ENCODE measurements at places on chromosomes 2 and 18. TPM values are rescaled to one million over a fixed set of nuclear protein-coding genes. Genes with fewer than 3 reads are reported as not detected.

Gene TNFRSF11A
- 0.08 TPM for total RNA-seq

Gene ARHGAP25
- 0.36 TPM for total RNA-seq

Gene REG3A
- total RNA-seq, result not detected

Gene SLC5A7
- total RNA-seq, result not detected

Gene SLC4A5
- total RNA-seq, result 0.45 TPM

Gene SPC25
- not detected for total RNA-seq

Gene UGT1A1
- not detected for total RNA-seq

Gene ZEB2
- 129 TPM for total RNA-seq

Gene KLHL29
- total RNA-seq, result 2.9 TPM

Gene EFR3B
- 1.1 TPM for total RNA-seq

Gene BBS5
- total RNA-seq, result 7.3 TPM

Gene PNPT1
- 27.0 TPM for total RNA-seq

Gene BOLL
- not detected for total RNA-seq

Gene LIPG
- 3.2 TPM for total RNA-seq

Gene FER1L5
- 0.98 TPM for total RNA-seq

Gene MRPL33
- total RNA-seq, result 109 TPM

Gene EPB41L3
- 28.0 TPM for total RNA-seq

Gene LRRTM1
- total RNA-seq, result not detected

Gene SERPINB4
- not detected for total RNA-seq

Gene BMP10
- not detected for total RNA-seq

Gene STPG4
- total RNA-seq, result not detected

Gene CFAP221
- total RNA-seq, result not detected

Gene NXPH2
- not detected for total RNA-seq

Gene SMARCAL1
- total RNA-seq, result 20.6 TPM

Gene IGFBP2
- 10.6 TPM for total RNA-seq

Gene OSBPL1A
- total RNA-seq, result 80.4 TPM

Gene EVX2
- not detected for total RNA-seq

Gene MARCO
- not detected for total RNA-seq

Gene EMILIN2
- 11.2 TPM for total RNA-seq

Gene GALNT14
- total RNA-seq, result 0.72 TPM

Gene KIF1A
- total RNA-seq, result under 0.01 TPM

Gene NLRC4
- not detected for total RNA-seq

Gene LRP1B
- total RNA-seq, result 0.36 TPM

Gene G6PC2
- not detected for total RNA-seq

Gene SCRN3
- 34.6 TPM for total RNA-seq

Gene ACTG2
- 2.4 TPM for total RNA-seq

Gene PLA2R1
- 27.0 TPM for total RNA-seq

Gene HOXD4
- total RNA-seq, result not detected
